ENCODE measurements at places on chromosomes 5 and 9. TPM values are rescaled to one million over a fixed set of nuclear protein-coding genes. Genes with fewer than 3 reads are reported as not detected.
A peak's percentile ranks its signal among the peaks of the same experiment; 100 is the strongest.

The CTXN3 gene
- 0.24 TPM for total RNA-seq

The EDIL3 gene
- 4.9 TPM for total RNA-seq

GRCh38 chr9:116724123-116724522, 37.0 kb downstream of the TRIM32 start:
- no peak for ATAC-seq

DNA sequence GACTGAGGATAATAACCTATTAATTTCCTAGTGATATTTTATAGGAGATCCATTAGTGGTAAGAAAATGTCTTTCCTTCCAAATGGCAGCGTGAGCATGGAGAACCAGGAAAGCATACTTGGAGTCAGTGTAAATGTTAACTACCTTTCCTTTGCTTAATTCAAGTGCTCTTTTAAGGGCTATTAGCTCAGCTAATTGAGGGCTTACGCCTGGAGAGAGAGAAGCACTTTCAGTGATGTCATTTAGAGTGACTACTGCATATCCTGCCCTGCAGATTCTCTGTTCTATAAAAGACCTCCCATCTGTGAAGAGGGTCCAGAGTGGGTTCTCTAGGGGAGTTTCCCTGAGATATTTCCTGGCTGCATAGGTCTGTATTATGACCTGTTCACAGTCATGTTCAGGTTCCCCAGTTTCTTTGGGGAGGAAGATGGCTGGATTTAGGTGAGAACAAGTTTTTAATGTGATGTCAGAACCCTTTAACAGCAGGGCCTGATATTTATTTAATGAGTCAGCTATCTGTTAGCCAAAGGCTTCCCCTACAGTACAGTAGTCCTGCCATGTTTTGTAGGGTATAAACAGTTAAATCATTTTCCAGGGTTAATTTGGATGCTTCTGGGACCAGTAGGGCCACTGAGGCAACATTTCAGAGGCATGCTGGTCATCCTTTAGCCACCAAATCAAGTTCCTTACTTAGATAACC, 89.6 kb downstream of the TRIM36 start:
- ATAC-seq: no peak

- ATAC-seq: no peak
These were observed 61.4 kb downstream of the SNX24 start for GRCh38 chr5:122906768-122907167.

The ADGRD2 gene
- 0.08 TPM for total RNA-seq

GRCh38 chr9:98099346-98099745, 19.7 kb downstream of the TRIM14 start:
- ATAC-seq: peak; percentile 43

DNA sequence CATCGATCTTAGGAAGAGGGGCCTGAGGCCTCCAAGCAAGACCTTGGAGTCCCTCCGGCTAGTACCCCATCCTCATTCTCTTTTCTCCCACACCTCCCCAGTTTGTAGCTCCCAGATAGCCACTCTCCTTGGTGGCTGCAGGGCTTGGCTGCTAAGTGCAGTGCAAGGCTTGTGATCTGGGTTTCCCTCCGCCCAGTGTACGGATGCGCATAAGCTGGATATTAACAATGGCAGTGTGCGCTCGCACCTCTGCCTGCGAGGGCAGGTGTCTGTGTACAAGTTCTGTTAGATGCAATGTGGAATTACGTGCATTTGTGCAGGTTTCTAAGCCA, 71.0 kb upstream of the TBCA start:
- ATAC-seq: no peak

The PAXX gene
- total RNA-seq: 33.1 TPM

DNA sequence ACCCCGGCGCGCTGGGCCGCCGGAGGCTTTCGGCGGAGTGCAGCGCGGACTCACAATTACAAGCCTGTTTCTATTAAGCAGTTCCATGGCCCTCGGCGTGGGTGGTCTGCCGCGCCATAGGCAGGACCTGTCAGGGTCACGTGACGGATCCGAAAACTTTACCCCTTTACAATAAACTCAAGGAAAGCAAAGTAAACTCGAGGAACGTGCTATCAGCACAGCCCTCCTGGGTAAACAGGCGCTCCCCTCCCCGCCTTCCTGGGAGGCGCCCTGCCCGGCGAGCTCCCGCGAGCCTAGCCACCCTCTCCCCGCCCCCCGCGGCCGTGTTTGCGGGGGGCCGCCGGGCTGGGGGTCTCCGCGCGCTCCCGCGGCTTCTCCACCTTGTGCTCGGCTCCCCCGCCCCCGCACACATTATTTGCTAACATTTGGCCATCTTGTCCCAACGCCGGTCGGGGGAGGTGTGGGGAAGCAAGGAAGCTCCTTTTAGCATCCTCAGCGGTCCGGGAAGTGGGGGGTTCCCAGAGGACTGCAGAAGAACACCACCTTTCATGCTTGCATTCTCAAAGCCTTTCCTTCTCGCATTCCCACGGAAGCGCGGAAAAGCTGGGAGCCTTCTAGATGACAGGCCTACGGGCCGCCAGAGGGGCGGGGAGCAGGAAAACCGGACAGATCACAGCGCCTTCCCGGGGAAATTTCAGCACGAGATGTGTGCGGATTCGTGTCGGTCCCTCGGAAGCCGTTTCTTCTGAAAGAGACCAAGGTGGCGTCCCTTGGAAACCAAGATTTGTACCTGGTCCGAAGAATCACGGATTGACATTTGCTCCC, at the start of gene PTCH1:
Gene PTCH1, minus strand, starts transcription at position 238 of the 825 bp plus-strand sequence.
- ATAC-seq: peak; percentile 64

GRCh38 chr5:55180016-55180415, 7.0 kb upstream of the CDC20B start:
- no peak for ATAC-seq

The STPG3 gene
- not detected for total RNA-seq

DNA sequence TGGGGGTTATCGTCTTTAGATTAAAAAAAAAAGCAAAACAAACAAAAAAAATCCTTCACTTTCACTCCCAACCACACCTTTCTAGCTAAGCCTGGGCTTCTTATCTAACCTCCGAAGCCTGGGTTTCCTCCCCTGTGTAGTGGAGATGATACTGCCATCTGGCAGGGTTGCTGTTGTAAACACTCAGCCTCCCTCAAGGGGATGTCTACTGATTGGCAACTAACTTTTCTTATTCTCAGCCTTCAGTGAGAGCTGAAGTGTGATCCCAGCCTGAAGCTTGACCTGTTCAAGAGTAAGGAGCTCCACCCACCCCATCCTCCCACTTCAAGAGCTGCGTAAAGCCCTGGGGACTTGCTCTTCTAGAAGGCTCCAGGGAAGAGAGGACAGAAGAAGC, 21.5 kb upstream of the WWC1 start:
- no peak for ATAC-seq

GRCh38 chr5:74659172-74659571, 18.6 kb upstream of the ENC1 start:
- ATAC-seq: no peak

DNA sequence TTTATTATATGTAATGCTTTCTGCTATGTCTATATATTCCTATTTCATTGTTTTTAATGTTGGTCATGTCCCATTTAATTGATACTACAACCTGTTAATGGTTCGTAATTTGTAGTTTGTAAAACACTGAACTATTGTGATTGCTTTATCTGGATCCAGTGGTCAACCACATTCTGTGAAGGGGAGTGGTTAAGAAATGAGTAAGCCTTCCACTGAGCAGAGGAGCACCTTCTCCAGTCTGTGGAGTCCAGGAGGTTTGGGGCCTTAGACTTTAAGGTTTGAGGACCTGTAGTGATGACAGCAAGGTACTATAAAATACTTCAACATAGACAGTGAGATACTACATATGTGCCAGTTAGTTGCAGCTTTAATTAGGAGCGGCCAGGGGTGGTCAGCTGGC, 67.7 kb upstream of the RAD23B start:
- ATAC-seq: no peak

GRCh38 chr9:98539954-98540353, 168.8 kb downstream of the GABBR2 start:
- no peak for ATAC-seq

The CRAT gene
- 33.4 TPM for total RNA-seq

DNA sequence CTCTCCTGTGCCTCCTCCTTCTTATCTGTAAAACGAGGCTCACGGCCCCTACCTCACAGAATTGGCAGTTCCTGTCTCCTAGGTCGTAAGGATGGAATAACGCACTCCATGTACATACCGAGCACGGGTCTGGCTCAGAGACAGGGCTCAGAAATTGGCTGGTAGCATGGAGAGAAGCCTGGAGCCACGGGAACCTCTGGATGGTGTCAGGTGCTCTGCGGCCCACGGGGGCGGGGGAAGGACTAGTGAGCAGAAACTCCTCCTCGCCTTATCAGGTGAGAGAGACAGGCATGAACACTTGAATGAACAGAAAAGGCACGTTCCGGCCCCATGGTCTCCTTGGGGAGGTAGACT, 15.4 kb upstream of the C5orf47 start:
- peak; percentile 53 for ATAC-seq

DNA sequence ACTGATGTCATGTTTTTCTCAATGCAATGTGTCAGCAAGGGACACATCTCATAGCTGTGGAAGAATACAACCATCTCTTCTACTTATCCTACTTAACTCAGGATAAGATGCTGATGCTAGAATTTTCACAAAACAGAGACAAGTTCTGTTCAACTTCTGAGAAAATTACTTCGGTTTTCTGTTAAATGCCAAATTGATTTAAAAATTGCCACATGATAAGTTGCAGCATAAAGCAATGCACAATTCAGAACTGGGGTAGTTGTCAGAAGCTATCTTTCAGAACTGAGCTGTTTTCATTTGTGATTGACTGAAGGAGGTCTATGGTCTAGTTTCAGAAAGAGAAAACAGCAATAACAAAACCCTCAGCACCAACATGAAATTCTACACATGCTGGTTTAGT, 954.8 kb upstream of the C9orf72 start:
- ATAC-seq: no peak

The STING1 gene
- 45.5 TPM for total RNA-seq

Measured in esophagus mucosa (tissue), 1 donor.